ENCODE measurements at places on chromosomes 12 and 14.

GRCh38 chr12:24979976-24980730 is 31.3 kb upstream of the BCAT1 start:
- DNase-seq, result no peak

DNA sequence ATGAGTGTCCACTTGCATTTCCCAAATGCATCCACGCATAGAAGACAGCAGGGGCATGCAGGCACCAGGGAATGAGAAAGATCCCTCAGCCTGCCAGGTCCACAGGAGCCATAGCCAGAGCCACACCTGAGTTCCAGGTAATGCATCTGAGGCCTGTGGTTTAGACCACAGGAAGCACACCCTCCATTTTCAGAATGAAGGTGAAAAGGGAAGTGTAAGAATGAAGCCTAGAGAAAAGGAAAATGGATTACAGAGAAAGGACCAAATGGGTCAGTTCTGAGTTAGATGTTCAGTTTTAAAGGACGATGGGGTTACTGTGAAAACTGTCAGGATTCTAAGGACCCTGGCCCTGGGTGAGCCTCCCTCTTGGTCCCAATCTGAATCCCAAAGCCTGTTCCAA is 1283.2 kb downstream of the TMEM121 start:
- DNase-seq, result no peak

DNA sequence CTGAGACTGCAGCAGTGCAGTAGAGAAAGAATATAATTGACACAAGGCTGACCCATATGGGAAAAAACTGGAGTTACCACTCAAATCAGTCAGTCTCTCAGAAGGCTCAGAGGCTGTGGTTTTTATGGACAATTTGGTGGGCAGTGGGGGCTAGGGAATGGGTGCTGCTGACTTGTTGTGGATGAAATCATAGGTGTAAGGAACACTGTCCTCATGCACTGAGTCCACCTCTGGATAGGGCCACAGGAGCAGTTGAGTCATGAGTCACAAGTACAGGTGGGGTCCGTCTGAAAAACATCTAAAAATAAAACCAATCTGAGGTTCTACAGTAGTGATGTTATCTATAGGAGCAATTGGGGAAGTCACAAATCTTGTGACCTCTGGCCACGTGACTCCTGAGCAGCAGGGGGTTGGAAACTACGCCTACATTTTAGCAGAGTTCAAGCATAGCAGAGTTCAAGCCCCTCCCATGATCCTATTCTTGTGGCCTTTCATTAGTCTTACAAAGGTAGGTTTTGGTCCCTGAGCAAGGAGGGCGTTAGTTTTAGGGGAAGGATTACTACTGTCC is 18.1 kb upstream of the SGPP1 start:
- no peak for DNase-seq

DNA sequence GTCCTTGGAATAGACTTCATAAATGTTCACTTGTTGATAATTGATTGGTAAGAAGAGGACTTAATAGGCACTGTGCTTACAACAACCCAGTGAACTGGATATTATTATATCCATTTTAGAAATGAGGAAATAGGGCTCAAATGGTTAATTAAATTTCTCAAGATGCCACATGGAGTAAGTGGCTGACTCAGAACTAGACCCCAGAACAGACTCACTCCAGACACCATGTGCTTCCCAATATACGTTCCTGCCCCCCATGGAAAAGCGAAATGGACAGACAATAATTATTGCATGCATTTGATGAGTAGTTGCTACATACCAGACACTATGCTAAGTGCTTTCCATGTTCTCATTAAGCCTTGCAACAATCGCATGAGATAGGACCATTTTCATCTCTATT is 895 bp upstream of the ANKS1B start:
- no peak for DNase-seq

DNA sequence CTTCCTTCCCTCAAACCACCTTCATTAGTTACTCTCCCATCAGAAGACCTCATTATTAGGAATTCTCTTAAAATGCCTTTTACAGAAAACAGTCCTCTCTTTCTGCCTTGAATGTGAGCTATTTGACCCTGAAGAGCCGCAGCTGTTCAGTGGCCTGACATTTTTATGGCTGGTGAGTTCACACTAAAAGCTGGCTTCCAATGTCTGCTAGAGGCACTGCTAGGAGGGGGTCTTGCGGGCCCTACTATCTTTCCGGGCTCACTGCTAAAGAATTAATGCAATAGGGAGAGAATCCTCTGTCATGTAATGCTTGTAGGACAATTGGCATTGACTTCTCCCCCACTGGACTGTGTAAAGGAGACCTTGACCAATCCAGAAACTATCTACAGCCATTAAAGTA is 87.7 kb downstream of the GPR135 start:
- DNase-seq, result no peak

DNA sequence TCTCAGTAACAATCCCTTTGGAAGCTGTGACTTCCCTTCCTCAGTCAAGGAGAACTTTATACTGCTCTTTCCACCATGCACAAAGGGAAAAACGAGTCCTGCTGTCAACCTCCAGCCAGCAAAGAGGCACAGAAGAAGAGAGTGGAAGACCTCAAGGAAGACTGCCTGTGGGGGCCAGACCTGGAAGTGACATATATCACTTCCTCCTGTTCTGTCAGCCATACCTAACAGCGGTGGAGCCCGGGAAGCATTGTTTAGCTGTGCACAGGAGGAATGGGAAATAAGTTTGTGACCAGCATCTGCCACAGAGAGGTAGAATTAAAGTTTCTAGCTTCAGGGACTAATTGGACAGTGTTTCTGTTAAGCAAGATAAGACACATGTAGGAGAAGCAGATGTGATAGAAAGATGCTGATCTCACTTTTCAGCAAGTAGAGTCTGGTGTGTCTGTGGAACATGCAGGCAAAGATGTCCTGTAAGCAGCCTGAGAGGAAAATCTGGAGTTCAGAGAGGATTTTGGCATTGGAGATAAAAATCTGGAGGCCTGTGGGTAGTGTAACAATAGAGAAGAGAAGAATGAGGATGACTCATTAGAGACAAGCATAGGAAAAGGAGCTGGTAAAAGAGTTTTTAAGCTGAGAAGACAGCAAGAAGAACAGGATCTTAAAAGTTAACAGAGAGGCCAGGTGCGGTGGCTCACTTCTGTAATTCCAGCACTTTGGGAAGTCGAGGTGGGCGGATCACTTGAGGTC is 141.6 kb upstream of the CPSF6 start:
- no peak for DNase-seq

DNA sequence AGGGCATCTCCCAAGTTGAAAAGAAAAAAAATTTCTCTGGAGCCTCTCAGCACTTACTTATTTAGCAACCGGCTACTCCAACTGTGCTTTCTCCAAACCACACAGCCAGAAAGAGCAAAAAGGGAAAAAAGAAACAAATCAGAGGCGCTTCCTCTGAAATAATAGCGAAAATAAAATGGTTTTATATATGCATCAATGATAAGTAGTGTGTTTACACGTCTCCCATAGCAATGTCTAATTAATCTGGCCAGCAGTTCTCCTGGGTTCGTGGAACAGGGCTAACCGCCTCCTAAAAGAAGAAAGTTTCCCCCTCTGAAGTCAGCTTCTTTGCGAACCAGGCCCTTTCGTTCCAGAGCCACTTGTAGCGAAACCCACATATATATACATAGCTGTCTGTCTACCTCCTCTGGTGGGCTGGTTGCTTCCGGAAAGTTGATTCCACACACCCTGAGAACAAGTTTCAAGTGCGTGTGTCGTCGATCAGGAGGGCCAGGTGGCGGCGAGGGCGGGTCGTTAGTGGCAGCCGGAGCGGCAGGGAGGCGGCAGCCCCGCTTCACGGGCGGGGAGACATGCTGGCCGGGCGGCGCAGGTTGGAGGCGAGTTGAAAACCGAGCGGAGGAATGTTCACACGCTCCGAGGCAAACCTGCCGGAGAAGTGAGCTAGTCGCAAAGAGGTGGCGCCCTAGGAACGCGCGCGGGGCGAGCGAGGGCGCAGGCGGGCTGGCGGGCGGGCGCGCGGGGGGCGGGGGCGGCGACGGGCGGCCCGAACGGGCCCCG is 2.7 kb downstream of the PTHLH start:
- peak; percentile 77 for DNase-seq

DNA sequence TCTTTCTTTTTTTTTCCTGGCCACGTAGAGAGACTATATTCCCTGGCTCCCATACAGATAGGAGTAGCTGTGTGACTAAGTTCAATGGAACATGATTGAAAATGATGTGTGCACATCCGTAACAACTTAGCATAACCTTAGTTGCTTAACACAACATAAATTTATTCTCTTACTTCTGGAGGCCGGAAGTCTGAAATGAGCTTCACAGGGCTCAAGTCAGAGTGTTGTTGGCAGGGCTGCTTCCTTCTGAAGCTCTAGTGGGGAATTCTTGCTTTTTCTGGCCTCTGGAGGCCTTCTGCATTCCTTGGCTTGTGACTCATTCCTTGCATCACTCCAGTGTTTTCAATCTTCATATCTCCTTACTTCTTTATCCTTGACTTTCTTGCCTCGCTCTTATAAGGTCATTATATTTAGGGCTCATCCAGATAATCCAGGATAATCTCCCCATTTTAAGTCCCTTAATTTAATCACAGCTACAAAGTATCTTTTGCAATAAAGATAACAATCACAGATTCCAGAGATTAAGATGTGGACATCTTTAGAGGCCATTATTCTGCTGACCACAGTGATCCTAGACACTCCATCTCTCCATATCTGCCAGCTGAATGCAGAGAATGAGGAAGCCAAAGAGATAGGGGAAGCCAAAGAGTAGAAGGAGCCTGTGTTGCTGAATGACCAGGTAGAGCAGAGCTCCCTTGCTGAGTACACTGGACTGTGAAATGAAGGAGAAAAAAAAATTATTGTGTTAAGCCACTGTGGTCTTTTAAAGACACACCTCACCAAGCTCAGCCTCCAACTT is 21.0 kb upstream of the SNX6 start:
- peak; percentile 85 for DNase-seq

- DNase-seq, result no peak
Observed at GRCh38 chr12:10136637-10137205, 6.7 kb upstream of the CLEC7A start.

GRCh38 chr14:23153851-23154796 is 29.3 kb downstream of the SLC7A8 start:
- DNase-seq, result no peak

DNA sequence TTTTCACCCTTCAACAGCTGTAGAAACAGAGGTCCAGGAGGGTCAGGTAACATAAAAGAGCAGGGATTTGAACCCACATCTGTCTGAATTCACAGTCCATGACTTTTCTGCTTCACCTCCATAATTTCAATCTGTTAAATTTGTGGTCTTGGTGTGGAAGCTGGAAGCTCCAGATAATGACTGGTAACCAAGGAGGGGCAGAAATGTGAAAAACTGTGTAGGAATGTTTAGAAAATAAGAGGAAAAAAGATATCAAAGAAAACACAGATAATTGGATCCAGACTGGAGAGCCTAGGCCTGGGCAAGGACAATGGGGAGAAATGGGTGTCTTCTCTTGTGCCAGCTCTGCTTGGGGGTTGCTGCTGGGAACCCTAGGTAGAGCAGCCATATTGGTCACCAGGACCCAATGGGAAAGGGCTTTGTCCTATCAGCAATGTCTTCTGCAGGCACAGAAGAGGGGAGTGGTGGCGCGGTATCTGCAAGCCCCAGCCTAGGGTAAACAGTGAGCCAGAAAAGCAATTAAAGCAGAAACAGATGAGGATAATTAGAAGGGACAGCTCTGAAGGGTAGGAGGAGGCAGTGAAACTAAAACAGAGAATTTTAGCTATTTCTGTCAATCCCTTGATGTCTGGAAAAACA is 54.3 kb upstream of the CCDC91 start:
- DNase-seq, result no peak

DNA sequence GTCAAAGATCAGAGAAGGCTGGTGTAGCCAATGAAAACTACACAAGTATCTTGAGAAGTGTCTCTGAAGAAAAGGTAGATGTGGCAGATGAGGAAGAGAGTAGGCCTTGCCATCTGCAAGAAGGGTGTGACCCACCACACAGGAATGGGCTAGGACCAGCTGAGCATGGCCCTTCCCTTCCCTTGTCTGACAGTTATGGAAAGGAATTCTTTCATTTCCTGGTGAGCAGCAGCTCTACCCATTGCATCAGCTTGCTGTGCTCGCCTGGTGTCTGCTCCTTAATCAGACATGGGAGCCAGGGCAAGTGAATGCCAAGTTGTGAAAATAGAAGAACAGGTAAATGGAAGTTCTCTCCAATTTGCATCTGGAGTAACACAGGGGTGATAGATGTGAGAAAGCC is 145.2 kb upstream of the KRR1 start:
- peak; percentile 61 for DNase-seq

DNA sequence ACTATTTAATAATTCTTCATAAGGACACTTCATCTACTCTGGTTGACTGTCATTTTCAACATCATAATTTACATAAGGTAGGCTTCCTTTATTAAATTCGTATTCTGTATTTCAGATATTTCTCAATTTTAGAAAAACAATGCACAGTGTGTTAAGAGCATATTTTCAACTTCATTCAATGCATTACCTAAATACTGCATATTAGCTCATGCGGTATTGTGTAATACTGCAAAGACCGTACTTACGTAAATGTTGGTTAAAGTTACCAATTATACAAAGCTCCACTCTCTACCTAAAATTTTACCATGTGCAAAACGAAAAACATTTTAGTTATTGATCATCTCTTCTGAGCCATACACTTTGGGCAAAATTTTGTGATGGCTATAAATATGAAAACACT is 62.8 kb downstream of the EXOC5 start:
- no peak for DNase-seq

GRCh38 chr12:31017535-31017934 is 56.1 kb upstream of the DDX11 start:
- DNase-seq, result no peak

GRCh38 chr12:72304751-72305150 is 32.6 kb downstream of the TRHDE start:
- no peak for DNase-seq

GRCh38 chr12:121797937-121798786 is 4.7 kb upstream of the RHOF start:
- DNase-seq, result peak; percentile 75

- no peak for DNase-seq
Observed at GRCh38 chr14:68461086-68461485, 331.8 kb downstream of the ZFP36L1 start.

GRCh38 chr14:30337456-30337855 is 221.5 kb upstream of the G2E3 start:
- no peak for DNase-seq

GRCh38 chr14:97726676-97727075 is 929.5 kb downstream of the VRK1 start:
- no peak for DNase-seq

DNA sequence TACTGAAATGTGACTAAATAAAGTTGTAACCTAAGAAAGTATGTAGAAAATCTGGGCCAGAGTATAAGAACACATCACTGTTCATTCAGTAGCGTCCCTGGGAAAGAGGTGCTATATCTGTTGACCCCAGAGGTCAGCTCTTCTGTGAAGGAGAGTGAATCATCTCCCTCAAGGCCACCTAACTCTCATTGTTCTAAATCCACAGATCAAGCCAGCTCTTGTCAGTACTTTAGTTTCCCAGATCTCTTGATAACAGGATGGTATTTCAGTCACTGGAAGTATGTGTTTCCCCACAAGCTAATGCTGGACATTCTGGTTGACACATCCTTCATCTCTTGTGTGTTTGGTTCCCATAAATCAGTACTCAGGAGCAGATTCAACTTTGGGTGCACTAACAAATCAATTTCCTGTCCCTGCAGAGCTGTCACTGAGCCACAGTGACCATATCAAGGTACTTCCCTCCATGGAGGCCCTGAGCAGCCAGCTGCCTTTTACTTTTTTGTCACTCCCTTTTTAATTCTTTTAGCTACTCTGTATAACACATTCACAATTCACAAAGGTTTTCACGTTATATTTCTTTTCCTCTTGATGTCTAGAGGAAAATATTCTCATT is 7.8 kb downstream of the KRT1 start:
- peak; percentile 46 for DNase-seq

Data from Caki2 (cell line).